ENCODE measurements at places on chromosomes 4 and X.

DNA sequence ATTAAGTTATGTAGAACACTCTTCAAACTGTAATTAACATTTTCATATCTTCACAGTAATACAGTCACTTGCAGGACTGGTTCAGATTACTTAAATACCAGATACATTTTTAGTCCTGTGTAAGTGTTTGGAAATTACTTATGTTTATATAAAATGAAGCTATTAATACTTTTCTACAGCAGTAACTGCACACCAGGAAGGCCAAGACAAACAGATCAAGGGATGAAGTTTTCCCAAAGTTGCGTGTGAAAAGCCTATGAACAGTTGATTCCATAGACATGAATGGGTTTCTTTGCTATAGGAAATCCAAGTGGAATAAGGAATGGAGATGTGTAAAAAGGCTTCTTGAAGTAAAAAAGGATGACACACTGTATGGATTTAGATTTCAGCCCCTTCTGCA, 28.9 kb upstream of the DRP2 start:
- no peak for DNase-seq

- no peak for DNase-seq
Measured at GRCh38 chr4:52199574-52200338, 148.7 kb downstream of the SPATA18 start.

DNA sequence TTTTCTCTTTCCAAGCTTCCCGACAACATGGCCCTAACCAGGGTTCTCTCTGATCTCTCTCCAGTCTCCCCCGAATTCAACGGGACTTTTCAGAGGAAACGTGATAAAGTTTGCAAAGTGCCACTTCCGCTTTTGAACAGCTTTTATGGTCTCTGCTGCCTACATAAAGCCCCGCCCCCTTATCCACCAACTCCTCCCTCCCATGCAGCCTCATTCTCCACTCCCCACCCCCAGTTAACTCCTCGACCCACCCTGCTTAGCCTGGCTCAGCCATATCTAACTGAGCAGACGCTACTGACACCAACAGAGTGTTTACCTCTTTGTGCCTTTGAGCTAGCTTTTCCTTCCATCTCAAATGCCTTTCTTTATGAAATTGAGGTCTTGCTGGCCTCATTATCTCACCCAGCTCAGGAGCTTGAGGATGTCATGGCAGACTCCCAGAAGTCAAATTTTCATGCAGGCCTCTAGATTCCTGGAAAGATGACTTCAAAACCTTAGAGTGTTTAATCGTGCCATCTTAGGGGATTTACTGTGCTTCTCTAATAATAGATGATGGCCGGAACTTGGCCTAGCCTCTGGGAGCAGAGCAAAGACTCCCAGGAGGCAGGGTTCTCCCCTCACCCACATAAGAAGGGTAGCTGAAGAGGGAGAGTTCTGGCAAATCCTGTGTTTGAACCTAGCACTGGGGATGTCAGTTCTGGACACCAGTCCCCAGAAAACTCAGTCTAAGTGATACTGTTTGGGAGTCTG, 606.0 kb downstream of the BCOR start:
- DNase-seq = no peak

GRCh38 chrX:72621625-72622485, 49.2 kb upstream of the HDAC8 start:
- DNase-seq = no peak

DNA sequence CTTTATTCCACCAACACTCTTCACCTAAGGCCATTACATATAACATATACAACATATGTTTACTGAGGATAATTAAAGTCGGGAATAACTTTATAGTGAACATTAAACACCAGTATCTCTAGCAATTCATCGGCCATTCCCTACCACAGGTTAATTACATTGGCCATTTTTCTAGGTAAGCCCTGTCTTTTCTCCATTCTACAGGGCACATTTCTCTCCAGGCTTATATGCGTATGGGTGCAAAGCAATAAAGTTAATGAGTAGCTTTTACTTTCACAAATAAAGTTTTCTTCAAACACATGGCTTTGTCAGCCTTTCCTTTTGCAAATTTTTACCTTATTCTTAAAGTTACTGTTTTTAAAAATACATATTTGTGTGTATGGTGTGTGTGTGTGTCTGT, 111.9 kb upstream of the IQCM start:
- no peak for DNase-seq

DNA sequence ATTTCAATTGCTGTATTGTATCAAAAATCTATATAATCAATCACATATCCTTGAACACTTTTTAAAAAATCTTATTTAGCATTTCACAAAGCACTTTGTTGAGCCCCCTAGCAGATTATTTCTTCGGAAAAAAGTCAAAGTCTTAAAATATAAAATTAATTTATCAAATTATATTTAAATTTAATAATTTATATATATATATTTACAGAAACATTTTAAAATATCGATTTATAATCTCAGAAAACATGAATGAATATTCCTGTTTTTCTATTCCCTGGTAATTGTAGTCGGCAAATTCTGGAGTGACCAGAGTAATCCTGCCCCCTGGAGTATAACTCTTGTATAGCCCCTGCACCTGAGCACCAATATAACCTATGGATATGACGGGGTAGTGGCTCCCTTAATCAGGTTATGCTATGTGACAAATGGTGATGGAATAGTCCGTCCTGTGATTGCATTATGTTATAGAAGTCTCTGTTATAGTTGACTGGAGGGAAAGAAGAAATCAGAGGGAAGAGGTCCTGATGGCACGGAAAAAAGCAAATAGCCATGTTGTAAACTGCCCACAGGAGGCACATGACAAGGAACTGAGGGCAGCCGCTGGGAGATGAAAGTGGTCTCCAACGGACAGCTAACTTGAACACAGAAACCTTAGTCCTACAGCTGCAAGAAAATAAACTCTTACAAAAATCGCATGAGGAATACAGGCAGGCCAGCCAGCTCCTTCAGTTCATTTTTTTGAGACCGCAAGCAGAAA, 1092.3 kb downstream of the ARAP2 start:
- DNase-seq = no peak

DNA sequence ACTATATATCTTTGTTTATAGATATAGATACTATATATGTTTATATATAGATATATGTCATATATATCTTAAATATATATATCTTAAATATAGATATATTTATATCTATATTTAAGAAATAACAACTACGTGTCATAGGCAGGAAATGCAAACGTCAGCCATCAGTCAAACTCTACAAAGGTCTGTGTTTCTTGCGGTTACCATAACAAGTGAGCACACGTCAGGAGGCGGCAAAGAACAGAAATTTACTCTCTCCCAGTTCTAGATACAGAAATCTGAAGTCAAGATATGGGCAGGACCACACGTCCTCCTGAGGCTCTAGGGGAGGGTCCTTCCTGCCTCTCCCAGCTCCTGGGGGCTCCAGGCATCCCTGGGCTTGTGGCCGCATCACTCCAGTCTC, 6.5 kb downstream of the PLCXD1 start:
- DNase-seq = no peak
